ENCODE measurements at places on chromosomes 13 and 19.

DNA sequence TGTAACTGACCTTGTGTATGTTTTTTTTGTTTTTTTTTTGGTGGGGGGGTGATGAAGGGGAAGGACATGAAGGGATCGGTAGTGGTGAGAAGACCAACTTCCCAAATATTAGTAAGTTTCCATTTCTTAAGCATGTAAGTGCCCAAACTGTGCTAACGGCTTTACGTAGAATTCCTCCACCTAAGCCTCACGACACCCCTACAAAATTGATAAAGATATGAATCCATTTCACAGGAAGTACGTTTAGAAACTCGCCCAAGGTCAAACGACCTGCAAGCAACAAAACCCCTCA is 649 bp downstream of the UQCRFS1 start:
- no peaks in the 10 kb centered on the region for H3K36me3 ChIP-seq
- no peak overlapping the region for H3K27ac ChIP-seq
- H3K27me3 ChIP-seq, result no peaks in the 10 kb centered on the region
- peak overlapping the region; percentile 72 for H3K4me3 ChIP-seq
- DNase-seq, result no peak
- no peaks in the 10 kb centered on the region for H3K4me1 ChIP-seq

- H3K4me3 ChIP-seq, result no peak overlapping the region
- H3K27me3 ChIP-seq, result no peaks in the 10 kb centered on the region
- H3K27ac ChIP-seq, result no peak overlapping the region
- peaks cover 5% of the 10 kb centered on the region for H3K4me1 ChIP-seq
- DNase-seq, result no peak
- no peaks in the 10 kb centered on the region for H3K36me3 ChIP-seq
Observed at GRCh38 chr13:94921181-94921580, 208.8 kb upstream of the SOX21 start.

DNA sequence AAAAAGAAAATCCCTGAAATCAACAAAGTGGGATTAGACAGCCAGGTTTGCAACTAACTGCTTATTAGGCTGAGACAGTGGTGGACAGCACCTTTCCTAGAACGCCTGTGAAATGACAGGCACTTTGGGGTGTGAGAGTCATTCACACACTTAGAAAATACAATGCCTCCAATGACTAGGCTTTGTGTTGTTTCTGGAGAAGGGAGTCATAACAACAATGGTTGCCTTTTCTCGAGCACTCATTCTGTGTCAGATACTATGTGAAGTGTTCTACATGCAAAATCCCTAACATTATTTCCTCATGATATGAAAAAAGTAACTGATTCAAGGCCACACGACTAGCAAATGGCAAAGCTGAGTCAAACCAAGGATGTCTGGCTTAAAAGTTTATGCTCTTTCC is 41.2 kb downstream of the SACS start:
- no peak overlapping the region for H3K27ac ChIP-seq
- no peak overlapping the region for H3K4me3 ChIP-seq

DNA sequence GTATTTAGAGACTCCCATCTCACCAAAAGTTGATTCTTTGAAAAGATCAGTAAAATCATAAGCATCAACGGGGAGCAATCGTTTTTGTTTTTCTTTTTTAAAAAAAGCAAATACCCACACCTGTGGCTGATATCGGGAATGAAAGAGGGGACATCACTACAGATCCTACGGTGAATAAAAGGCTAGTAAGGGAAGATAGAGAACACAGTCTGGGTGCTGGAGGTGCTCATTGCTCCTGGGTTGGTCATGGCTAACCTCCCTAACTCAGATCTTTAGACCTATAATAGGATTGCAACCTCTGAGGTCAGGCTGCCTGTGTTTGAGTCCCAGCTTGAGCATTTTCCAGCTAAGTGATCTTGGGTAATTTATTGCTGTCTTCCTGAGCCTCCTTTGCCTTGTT is 1.1 kb downstream of the EHD2 start:
- no peak overlapping the region for H3K27ac ChIP-seq
- H3K36me3 ChIP-seq, result no peaks in the 10 kb centered on the region
- no peaks in the 10 kb centered on the region for H3K27me3 ChIP-seq
- H3K4me1 ChIP-seq, result 0 out of 2 replicates have a peak, but pooled peaks cover 2% of the 10 kb centered on the region
- no peak overlapping the region for H3K4me3 ChIP-seq

DNA sequence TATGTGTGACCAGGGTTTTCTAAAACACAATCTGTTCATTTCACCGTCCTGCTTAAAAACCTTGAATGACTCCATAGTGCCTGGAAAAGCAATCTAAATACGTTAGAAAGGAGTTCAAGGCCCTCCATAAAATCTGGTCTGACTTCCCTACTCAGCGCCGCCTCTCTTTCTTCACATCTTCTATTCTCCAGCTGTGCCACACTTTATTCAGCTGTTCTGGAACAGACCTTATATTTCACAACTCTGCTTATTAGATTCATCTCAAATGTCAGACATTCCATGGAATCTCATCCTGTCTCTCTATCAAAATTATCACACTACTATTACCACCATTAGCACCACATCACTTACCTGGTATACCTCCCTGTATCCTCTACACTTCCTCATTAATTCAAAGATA is 19.8 kb upstream of the SPART start:
- no peak overlapping the region for H3K27ac ChIP-seq
- DNase-seq, result no peak
- H3K36me3 ChIP-seq, result no peaks in the 10 kb centered on the region
- no peaks in the 10 kb centered on the region for H3K27me3 ChIP-seq
- no peak overlapping the region for H3K4me3 ChIP-seq
- no peaks in the 10 kb centered on the region for H3K4me1 ChIP-seq

GRCh38 chr13:101140936-101141335 is 275.4 kb downstream of the NALCN start:
- peaks cover 2% of the 10 kb centered on the region for H3K4me1 ChIP-seq
- no peak overlapping the region for H3K27ac ChIP-seq
- no peaks in the 10 kb centered on the region for H3K36me3 ChIP-seq
- H3K27me3 ChIP-seq, result no peaks in the 10 kb centered on the region

DNA sequence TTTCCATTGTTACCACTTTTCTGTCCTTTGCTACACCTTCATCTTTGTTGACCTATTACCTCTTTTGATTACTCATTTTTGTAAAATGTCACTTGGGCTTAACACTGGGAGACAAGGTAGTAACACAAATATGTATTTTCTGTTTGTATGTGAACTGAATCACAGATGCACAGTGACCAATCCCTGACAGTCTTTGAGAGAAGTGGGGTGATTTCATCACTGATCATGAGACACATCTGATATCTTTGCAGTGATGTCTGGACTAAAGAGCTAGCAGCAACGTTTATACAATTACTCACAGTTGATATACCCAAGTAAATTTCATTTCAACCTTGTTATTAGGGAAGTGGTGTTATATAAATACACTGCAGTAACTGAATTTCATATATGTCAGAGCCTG is 1397.4 kb upstream of the SPRY2 start:
- no peaks in the 10 kb centered on the region for H3K36me3 ChIP-seq
- no peak overlapping the region for H3K27ac ChIP-seq
- H3K4me1 ChIP-seq, result no peaks in the 10 kb centered on the region
- no peak overlapping the region for H3K4me3 ChIP-seq
- H3K27me3 ChIP-seq, result no peaks in the 10 kb centered on the region
- DNase-seq, result no peak

GRCh38 chr19:43564800-43565199 is 10.5 kb downstream of the XRCC1 start:
- no peak overlapping the region for H3K27ac ChIP-seq
- no peak for DNase-seq
- H3K27me3 ChIP-seq, result no peaks in the 10 kb centered on the region
- H3K36me3 ChIP-seq, result peaks cover 4% of the 10 kb centered on the region
- H3K4me3 ChIP-seq, result no peak overlapping the region

DNA sequence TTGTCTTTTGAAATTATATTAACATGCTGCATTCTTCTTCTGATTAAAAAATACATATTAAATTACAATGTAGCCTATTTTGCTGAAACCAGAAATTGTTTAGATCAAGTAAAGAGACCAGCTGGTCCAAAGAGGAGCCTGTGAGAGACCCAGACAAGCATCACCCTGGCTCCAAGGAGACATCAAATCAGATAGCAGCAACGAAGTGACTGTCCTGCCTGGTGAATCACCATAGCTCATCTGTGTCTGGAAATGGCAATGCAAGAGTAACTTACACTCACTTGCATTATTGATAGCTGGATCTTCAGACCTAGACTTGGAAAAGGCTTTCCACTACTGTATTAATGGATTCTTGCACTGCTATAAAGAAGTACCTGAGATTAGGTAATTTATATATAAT is 169.1 kb downstream of the KCTD12 start:
- DNase-seq, result no peak
- H3K27me3 ChIP-seq, result no peaks in the 10 kb centered on the region
- H3K4me3 ChIP-seq, result no peak overlapping the region
- no peaks in the 10 kb centered on the region for H3K36me3 ChIP-seq

- no peak for DNase-seq
- H3K4me1 ChIP-seq, result no peaks in the 10 kb centered on the region
- H3K4me3 ChIP-seq, result no peak overlapping the region
- no peaks in the 10 kb centered on the region for H3K27me3 ChIP-seq
- H3K36me3 ChIP-seq, result no peaks in the 10 kb centered on the region
Observed at GRCh38 chr19:16345457-16345856, 20.8 kb downstream of the KLF2 start.

GRCh38 chr13:24700539-24700938 is 20.3 kb downstream of the ATP12A start:
- no peaks in the 10 kb centered on the region for H3K27me3 ChIP-seq
- H3K4me1 ChIP-seq, result no peaks in the 10 kb centered on the region
- H3K36me3 ChIP-seq, result no peaks in the 10 kb centered on the region
- H3K4me3 ChIP-seq, result no peak overlapping the region
- DNase-seq, result no peak
- H3K27ac ChIP-seq, result no peak overlapping the region

- H3K4me3 ChIP-seq, result no peak overlapping the region
- peaks cover 8% of the 10 kb centered on the region for H3K36me3 ChIP-seq
- H3K27me3 ChIP-seq, result no peaks in the 10 kb centered on the region
- no peaks in the 10 kb centered on the region for H3K4me1 ChIP-seq
- DNase-seq, result no peak
Observed at GRCh38 chr13:72751220-72751619, 23.5 kb downstream of the BORA start.

- no peak overlapping the region for H3K27ac ChIP-seq
- no peaks in the 10 kb centered on the region for H3K4me1 ChIP-seq
- H3K4me3 ChIP-seq, result no peak overlapping the region
- DNase-seq, result no peak
Observed at GRCh38 chr19:10861103-10861651, 10.2 kb upstream of the CARM1 start.

- no peaks in the 10 kb centered on the region for H3K36me3 ChIP-seq
- DNase-seq, result no peak
- no peak overlapping the region for H3K27ac ChIP-seq
- no peaks in the 10 kb centered on the region for H3K27me3 ChIP-seq
Observed at GRCh38 chr19:56764196-56764695, 76.3 kb downstream of the PEG3 start.

DNA sequence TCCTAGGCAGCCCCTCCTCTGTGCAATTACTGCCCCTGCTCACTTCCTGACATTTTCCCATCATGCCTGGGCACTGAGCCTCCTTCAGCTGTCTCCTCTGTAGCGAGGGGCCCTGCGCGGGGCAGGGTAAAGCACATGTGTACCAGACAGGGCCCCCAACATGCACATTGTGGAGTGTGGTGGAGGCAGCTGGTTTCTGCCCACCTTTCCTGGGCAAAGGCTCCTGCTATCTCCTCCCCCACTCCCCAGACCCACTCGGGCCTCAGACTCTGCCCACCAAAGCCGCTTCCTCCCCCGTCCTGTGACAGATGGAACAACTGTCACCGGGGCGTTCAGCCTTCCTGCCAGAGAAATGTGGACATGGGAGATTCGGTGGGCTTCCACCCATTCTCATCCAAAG is 2.9 kb upstream of the KPTN start:
- no peak overlapping the region for H3K4me3 ChIP-seq
- H3K27me3 ChIP-seq, result no peaks in the 10 kb centered on the region
- H3K27ac ChIP-seq, result no peak overlapping the region
- H3K36me3 ChIP-seq, result peaks cover 6% of the 10 kb centered on the region
- no peak for DNase-seq

DNA sequence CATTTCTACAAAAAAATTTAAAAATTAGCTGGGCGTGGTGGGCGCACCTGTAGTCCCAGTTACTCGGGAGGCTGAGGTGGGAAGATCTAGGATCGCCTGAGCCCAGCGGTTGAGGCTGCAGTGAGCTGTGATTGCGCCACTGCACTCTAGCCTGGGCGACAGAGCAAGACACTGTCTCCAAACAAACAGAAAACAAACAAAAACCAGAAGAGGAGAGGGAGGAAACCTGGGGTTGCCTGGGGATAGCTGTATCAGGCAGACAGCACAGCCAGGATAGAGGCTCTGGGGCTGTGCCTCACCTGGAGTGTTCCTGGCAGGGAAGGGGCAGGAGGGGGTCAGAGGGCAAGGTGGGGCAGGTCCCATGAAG is 2.6 kb upstream of the POLR2E start:
- DNase-seq, result no peak
- no peak overlapping the region for H3K27ac ChIP-seq
- 0 out of 2 replicates have a peak, but pooled peaks cover 3% of the 10 kb centered on the region for H3K36me3 ChIP-seq
- H3K27me3 ChIP-seq, result no peaks in the 10 kb centered on the region
- no peaks in the 10 kb centered on the region for H3K4me1 ChIP-seq
- no peak overlapping the region for H3K4me3 ChIP-seq

- H3K4me1 ChIP-seq, result no peaks in the 10 kb centered on the region
- no peaks in the 10 kb centered on the region for H3K27me3 ChIP-seq
- H3K36me3 ChIP-seq, result no peaks in the 10 kb centered on the region
- no peak overlapping the region for H3K27ac ChIP-seq
- no peak for DNase-seq
Observed at GRCh38 chr19:48346191-48346590, 17.5 kb downstream of the TMEM143 start.

DNA sequence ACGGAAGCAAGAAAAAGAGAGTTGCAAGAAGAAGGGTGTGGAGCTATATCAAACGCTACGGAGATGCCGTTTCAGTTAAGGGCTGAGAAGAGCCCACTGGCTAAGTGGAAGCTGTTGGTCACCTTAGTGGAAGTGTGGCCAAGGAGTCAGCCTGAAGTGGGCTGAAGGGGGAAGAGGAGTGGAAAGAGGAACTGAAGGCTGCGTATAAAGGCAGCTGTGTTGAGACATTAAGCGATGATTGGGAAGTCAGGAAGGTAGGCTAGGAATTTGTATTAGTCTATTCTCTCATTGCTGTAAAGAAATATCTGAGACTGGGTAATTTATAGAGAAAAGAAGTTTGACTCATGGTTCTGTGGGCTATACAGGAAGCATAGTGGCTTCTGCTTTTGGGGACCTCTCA is 14.1 kb upstream of the FRY start:
- no peaks in the 10 kb centered on the region for H3K36me3 ChIP-seq
- H3K27ac ChIP-seq, result no peak overlapping the region
- no peaks in the 10 kb centered on the region for H3K4me1 ChIP-seq

DNA sequence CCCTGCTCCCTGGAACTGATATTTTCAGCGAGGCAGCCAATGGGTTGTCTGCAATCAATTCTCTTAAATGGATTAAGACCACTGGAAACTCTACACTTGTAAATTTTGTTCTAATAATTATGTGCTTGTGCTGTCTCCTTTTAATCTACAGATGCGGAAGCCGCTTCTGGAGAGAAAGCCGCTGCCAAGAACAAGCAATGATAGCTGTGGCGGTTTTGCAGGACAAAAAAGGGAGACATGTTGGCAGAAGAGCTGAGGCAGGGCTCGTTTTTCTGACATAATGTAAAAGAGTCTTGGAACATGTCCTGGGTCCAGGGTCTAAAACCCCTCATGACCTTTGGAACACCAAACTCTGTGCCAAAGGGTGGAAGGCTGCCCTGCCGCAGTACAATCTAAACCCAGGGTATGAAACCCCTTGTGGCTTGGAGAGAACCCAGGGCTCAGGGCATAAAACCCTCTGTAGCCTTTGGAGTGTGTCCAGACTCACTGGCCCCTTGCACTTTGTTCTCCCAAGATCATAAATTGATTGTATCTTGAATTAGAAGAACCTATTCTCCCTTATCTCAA is 12.7 kb downstream of the ZNF417 start:
- H3K27me3 ChIP-seq, result no peaks in the 10 kb centered on the region
- H3K27ac ChIP-seq, result no peak overlapping the region
- no peaks in the 10 kb centered on the region for H3K4me1 ChIP-seq
